CD4-positive, alpha-beta T cell treated with Interleukin-4 for 4 hours (primary cell): ENCODE measurements at places on chromosomes 5 and 9.

DNA sequence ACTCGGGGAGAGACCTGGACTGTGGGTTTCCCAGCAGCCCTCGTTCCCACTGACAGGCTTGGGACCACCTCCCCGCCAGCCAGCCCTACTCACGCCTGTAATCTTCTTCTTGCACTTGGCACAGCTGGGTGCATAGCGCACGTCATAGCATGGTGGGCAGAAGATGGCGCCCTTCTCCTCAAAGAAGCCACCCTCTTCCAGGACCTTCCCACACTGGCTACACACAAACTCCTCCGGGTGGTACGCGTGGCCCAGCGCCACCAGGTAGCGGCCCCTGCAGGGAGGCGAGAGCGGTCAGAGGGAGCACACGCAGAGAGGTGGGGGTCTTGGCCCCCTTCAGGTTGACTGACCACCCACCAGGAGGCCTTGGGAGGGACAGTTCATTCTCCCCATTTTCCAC is 9.4 kb downstream of the PDLIM7 start:
- no peak for DNase-seq

- DNase-seq: no peak
Measured at GRCh38 chr5:102759700-102760099, 4.6 kb downstream of the PAM start.

GRCh38 chr9:130426883-130427282 is 17.9 kb upstream of the ASS1 start:
- DNase-seq: no peak

- DNase-seq: no peak
Measured at GRCh38 chr9:132163457-132163875, 1.6 kb downstream of the NTNG2 start.

GRCh38 chr9:127572961-127573721 is 38.9 kb upstream of the STXBP1 start:
- DNase-seq: no peak
